ENCODE measurements at places on chromosomes 6 and 20. TPM values are rescaled to one million over a fixed set of nuclear protein-coding genes. Genes with fewer than 3 reads are reported as not detected.

DNMT3B gene
- total RNA-seq, result 3.5 TPM

TRIM10 gene
- total RNA-seq, result not detected

ERVFRD-1 gene
- total RNA-seq, result not detected

ILRUN gene
- total RNA-seq, result 54.7 TPM

SLC22A7 gene
- not detected for total RNA-seq

WFDC12 gene
- not detected for total RNA-seq

TGM2 gene
- 0.10 TPM for total RNA-seq

SNAP25 gene
- total RNA-seq, result not detected

ZNF311 gene
- 0.31 TPM for total RNA-seq

NKX2-2 gene
- total RNA-seq, result not detected

RSPH4A gene
- 0.24 TPM for total RNA-seq

PDYN gene
- total RNA-seq, result not detected

ACTL10 gene
- 4.9 TPM for total RNA-seq

MEP1A gene
- total RNA-seq, result not detected

BFSP1 gene
- 1.1 TPM for total RNA-seq

COX4I2 gene
- total RNA-seq, result not detected

PET117 gene
- 14.4 TPM for total RNA-seq

CD93 gene
- total RNA-seq, result 0.43 TPM

HCRTR2 gene
- total RNA-seq, result not detected

IRF4 gene
- 279 TPM for total RNA-seq

TPBG gene
- total RNA-seq, result not detected

SLC22A3 gene
- total RNA-seq, result not detected

CST9 gene
- total RNA-seq, result not detected

ASF1A gene
- 45.4 TPM for total RNA-seq

UST gene
- total RNA-seq, result 0.43 TPM

FRK gene
- 0.02 TPM for total RNA-seq

KHDRBS2 gene
- not detected for total RNA-seq

ENPP4 gene
- 5.1 TPM for total RNA-seq

COL9A1 gene
- not detected for total RNA-seq

UQCC2 gene
- total RNA-seq, result 60.9 TPM
